ENCODE measurements at places on chromosomes 11 and 22. TPM values are rescaled to one million over a fixed set of nuclear protein-coding genes. Genes with fewer than 3 reads are reported as not detected.

DNA sequence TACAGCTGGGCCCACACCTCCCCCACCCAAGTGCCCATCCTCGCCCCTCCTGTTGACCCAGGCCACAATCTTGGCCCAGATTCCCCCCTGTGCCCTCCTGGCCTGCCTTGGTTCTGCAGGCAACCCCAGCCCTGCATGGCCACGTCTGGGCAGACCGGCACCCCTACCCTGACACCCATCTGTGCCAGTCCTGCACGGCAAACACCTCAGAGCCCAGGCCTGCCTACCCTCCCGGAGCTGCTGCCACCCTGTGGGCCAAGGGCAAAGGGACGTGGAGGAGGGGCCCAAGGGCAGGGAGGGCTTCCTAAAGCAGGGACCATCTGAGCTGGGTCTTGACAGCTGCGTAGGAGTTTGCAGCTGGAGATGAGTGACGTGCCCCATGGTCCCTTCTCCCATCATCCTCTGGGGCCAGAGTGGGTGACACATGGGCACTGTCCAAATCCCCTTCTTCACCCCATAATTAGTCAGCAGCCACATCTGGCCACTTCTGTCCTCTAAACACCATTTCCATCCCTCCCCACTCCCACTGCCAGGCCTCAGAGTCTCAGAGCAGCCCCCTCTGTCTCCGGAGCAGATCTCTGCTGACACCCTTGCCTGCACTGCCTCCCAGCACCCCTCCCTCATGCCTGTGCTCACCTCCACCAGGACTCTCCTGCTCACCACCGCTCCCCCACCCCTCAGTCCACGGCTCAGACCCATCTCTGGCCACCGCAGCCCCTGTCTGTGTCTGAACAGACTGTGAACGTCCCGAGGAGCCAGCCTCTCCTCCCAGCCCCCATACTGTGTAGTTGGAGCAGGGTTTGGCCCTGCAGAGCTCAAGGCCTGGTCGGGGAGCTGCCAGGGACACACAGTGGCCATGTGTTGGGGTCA, 35.6 kb upstream of the PPARA start:
- no peak overlapping the region for H3K4me3 ChIP-seq
- peaks cover 2% of the 10 kb centered on the region for H3K4me1 ChIP-seq
- peaks cover 22% of the 10 kb centered on the region for H3K36me3 ChIP-seq
- no peak for DNase-seq
- no peak overlapping the region for H3K27ac ChIP-seq

- H3K27ac ChIP-seq, result peak overlapping the region; percentile 38
- H3K4me1 ChIP-seq, result no peaks in the 10 kb centered on the region
- peaks cover 63% of the 10 kb centered on the region for H3K36me3 ChIP-seq
- DNase-seq, result no peak
Observed at GRCh38 chr22:29821291-29822016, 16.6 kb downstream of the ASCC2 start.

- no peaks in the 10 kb centered on the region for H3K36me3 ChIP-seq
- H3K27me3 ChIP-seq, result no peaks in the 10 kb centered on the region
- DNase-seq, result no peak
- H3K4me3 ChIP-seq, result no peak overlapping the region
Observed at GRCh38 chr11:100663996-100664395, 23.1 kb upstream of the ARHGAP42 start.

DNA sequence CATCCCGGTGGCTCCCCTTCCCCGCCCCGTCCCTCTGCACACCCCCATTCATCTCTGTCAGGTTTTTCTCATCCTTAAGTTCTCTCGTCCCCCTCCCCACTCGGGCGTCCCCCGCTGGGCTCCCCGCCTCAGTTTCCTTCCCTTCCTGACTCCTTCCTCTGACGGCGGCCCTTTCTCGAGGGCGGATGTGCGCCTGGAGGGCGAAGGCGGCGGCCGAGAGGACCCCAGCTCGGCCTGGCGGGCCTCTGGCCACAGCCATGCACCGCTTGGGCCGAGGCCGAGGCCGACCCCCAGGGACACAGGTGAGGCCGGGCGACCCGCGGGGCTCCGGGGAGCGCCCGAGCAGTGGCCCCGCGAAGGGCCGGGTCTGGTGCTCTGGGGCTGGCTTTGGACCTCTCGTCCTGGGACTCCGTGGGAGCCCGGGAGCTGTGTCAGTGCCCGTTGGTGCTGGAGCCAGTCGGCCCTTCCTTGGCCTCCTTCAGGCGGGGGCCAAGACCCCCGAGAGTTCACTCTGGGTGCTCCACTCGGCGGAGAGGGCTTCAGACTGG, 2.9 kb downstream of the PHLDB1 start:
- DNase-seq, result no peak
- no peaks in the 10 kb centered on the region for H3K36me3 ChIP-seq
- H3K4me3 ChIP-seq, result no peak overlapping the region
- H3K27me3 ChIP-seq, result peaks cover 39% of the 10 kb centered on the region
- peaks cover 26% of the 10 kb centered on the region for H3K4me1 ChIP-seq
- no peak overlapping the region for H3K27ac ChIP-seq

GRCh38 chr11:399731-400211, 5.8 kb downstream of the PKP3 start:
- H3K27me3 ChIP-seq, result peaks cover 46% of the 10 kb centered on the region
- no peak overlapping the region for H3K4me3 ChIP-seq
- no peaks in the 10 kb centered on the region for H3K36me3 ChIP-seq
- DNase-seq, result no peak

- peak; percentile 52 for DNase-seq
- no peak overlapping the region for H3K27ac ChIP-seq
- no peak overlapping the region for H3K4me3 ChIP-seq
- H3K36me3 ChIP-seq, result no peaks in the 10 kb centered on the region
- no peaks in the 10 kb centered on the region for H3K27me3 ChIP-seq
Observed at GRCh38 chr11:75867778-75868374, 52.9 kb downstream of the UVRAG start.

GRCh38 chr11:68181719-68182451, 31.2 kb downstream of the KMT5B start:
- peaks cover 25% of the 10 kb centered on the region for H3K36me3 ChIP-seq
- H3K27me3 ChIP-seq, result no peaks in the 10 kb centered on the region
- H3K27ac ChIP-seq, result no peak overlapping the region
- no peak for DNase-seq

- H3K27me3 ChIP-seq, result peaks cover 2% of the 10 kb centered on the region
- no peaks in the 10 kb centered on the region for H3K4me1 ChIP-seq
- H3K27ac ChIP-seq, result no peak overlapping the region
- H3K36me3 ChIP-seq, result no peaks in the 10 kb centered on the region
Observed at GRCh38 chr11:44671234-44671633, 55.5 kb upstream of the TSPAN18 start.

GRCh38 chr11:126791446-126791845, 209.1 kb downstream of the KIRREL3 start:
- H3K27me3 ChIP-seq, result no peaks in the 10 kb centered on the region
- no peaks in the 10 kb centered on the region for H3K36me3 ChIP-seq
- H3K4me1 ChIP-seq, result no peaks in the 10 kb centered on the region

GRCh38 chr22:44525941-44526778, 28.1 kb upstream of the RTL6 start:
- no peak overlapping the region for H3K27ac ChIP-seq
- no peak overlapping the region for H3K4me3 ChIP-seq
- DNase-seq, result no peak
- H3K36me3 ChIP-seq, result no peaks in the 10 kb centered on the region
- no peaks in the 10 kb centered on the region for H3K4me1 ChIP-seq

DNA sequence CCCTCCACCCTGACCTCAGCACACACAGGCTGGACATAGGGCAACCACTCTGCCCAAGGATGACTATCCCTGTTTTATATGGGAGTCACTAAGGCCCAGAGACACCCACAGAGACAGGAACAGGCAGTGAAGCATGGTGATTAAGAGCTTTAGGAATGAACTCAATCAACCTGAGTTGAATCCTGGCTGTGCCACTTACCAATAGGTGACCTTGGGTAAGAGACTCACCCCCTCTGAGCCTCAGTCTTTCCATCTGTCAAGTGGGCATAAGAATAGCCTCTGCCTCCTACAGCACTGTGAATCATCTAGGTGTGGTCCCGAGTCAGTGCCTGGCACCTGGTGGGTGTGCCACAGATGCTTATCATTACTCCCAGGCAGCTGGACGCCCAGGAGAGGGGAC, 6.8 kb downstream of the CRYBB1 start:
- DNase-seq, result no peak
- H3K27ac ChIP-seq, result no peak overlapping the region

- DNase-seq, result no peak
- H3K27me3 ChIP-seq, result no peaks in the 10 kb centered on the region
- no peak overlapping the region for H3K4me3 ChIP-seq
- no peaks in the 10 kb centered on the region for H3K36me3 ChIP-seq
Observed at GRCh38 chr11:116822575-116822974, 529 bp downstream of the APOA4 start.

GRCh38 chr11:27965559-27965958, 142.4 kb downstream of the KIF18A start:
- no peaks in the 10 kb centered on the region for H3K36me3 ChIP-seq
- no peak for DNase-seq
- H3K4me3 ChIP-seq, result no peak overlapping the region
- no peaks in the 10 kb centered on the region for H3K4me1 ChIP-seq

DNA sequence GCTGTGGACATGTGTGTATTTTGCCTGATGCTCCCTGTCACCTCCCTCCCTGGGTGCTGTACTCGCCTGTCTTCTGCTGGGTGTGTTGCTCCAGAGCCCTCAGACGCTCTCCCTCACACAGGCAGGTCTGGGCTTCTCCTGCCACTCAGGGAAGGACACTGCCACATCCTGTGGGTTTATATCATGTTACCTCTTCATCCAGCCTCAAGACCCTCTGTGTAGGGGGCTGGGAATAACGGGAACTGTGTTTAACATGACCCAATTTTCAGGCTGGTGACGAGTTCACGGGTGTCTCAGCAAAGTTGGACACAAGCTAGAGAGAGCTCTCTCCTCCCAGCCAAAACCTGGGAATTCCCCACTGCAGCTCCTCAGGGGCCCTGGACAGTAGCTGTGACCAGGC, 24.6 kb downstream of the MYBPC3 start:
- no peak overlapping the region for H3K27ac ChIP-seq
- DNase-seq, result no peak
- H3K27me3 ChIP-seq, result no peaks in the 10 kb centered on the region
- no peak overlapping the region for H3K4me3 ChIP-seq

- no peaks in the 10 kb centered on the region for H3K36me3 ChIP-seq
- no peak for DNase-seq
- H3K27ac ChIP-seq, result peak overlapping the region; percentile 81
- H3K4me1 ChIP-seq, result peaks cover 16% of the 10 kb centered on the region
Observed at GRCh38 chr11:74749127-74749964, 697 bp downstream of the RNF169 start.

DNA sequence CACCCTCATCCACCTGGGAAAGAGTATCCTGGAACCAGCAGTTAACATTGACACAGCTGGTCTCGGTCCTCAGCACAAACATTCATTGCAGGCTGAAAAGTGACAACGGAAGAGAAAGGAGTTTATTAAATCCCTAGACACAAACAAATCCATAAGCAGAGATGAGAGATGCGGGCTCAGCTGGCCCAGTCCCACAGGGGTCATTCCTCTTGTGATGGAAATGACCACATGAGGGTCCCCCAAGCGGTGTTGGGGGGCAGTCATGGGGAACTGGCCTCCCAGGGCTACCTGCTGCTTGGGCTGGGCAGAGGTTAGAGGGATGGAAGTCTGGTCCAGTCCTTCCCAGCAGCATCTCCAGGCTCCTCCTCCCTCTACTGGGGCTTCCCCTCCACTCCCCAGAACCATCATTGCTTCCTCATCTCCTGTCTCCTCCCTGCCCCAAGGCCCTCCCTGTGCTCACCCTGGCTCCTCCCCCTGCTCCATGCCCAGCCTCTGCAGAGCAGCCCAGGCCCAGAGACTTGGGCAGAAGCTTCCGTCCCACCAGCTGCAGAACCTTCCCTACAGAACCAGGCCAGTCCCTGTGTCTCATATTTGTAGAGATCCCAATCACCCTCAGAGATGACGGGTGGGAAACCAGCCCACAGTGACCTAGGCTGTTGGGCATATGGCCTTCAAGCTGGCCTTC, 5.4 kb upstream of the IGLL5 start:
- no peak overlapping the region for H3K4me3 ChIP-seq
- H3K36me3 ChIP-seq, result no peaks in the 10 kb centered on the region
- no peak overlapping the region for H3K27ac ChIP-seq
- H3K27me3 ChIP-seq, result peaks cover 12% of the 10 kb centered on the region
- no peak for DNase-seq

- H3K4me1 ChIP-seq, result no peaks in the 10 kb centered on the region
- DNase-seq, result no peak
- H3K4me3 ChIP-seq, result no peak overlapping the region
- no peaks in the 10 kb centered on the region for H3K27me3 ChIP-seq
- H3K36me3 ChIP-seq, result no peaks in the 10 kb centered on the region
Observed at GRCh38 chr11:36326524-36327419, 30.7 kb downstream of the PRR5L start.

DNA sequence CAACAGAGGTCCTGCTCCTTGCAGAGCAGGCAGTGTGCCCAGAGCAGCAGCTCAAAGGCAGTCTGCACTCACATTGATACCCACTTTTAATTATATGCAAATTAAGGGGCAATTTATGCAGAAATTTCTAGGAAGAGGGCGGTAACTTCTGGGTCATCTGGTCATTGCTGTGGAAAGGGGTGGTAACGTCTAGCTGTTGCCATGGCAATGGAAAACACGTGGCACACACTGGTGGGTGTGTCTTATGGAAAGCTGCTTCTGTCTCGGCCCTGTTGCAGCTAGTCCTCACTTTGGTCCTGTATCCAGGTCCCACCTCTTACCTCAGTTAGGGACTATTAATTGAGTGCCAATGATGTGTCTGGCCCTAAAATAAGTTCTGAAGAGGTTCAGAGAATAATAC, 36.8 kb downstream of the BARX2 start:
- no peaks in the 10 kb centered on the region for H3K4me1 ChIP-seq
- DNase-seq, result no peak
- H3K27ac ChIP-seq, result no peak overlapping the region
- H3K36me3 ChIP-seq, result no peaks in the 10 kb centered on the region

- peaks cover 7% of the 10 kb centered on the region for H3K27me3 ChIP-seq
- H3K4me3 ChIP-seq, result no peak overlapping the region
Observed at GRCh38 chr11:69429716-69430491, 51.6 kb upstream of the LINC01488 start.

GRCh38 chr22:47762141-47762540, 999.7 kb downstream of the TBC1D22A start:
- no peaks in the 10 kb centered on the region for H3K36me3 ChIP-seq
- H3K4me3 ChIP-seq, result no peak overlapping the region
- H3K4me1 ChIP-seq, result no peaks in the 10 kb centered on the region
- no peak for DNase-seq

GRCh38 chr11:773830-774229, 3.5 kb downstream of the GATD1 start:
- peaks cover 17% of the 10 kb centered on the region for H3K4me1 ChIP-seq
- no peak overlapping the region for H3K27ac ChIP-seq
- no peak for DNase-seq

GRCh38 chr11:133343951-133344350, 188.3 kb downstream of the OPCML start:
- no peaks in the 10 kb centered on the region for H3K4me1 ChIP-seq
- no peak overlapping the region for H3K27ac ChIP-seq
- H3K4me3 ChIP-seq, result no peak overlapping the region
- no peak for DNase-seq
- no peaks in the 10 kb centered on the region for H3K36me3 ChIP-seq

MPZL2 gene
- 18.1 TPM for total RNA-seq

ATP6V1E1 gene
- total RNA-seq, result 121 TPM

PANX3 gene
- total RNA-seq, result not detected

CRYBB3 gene
- total RNA-seq, result 0.09 TPM

ALG9 gene
- total RNA-seq, result 22.7 TPM

OR8D1 gene
- total RNA-seq, result not detected

IGLL1 gene
- 78.6 TPM for total RNA-seq

APOL6 gene
- total RNA-seq, result 19.8 TPM

OR52K1 gene
- under 0.01 TPM for total RNA-seq

CABP4 gene
- total RNA-seq, result 0.52 TPM

SCO2 gene
- 3.5 TPM for total RNA-seq

TRIM29 gene
- total RNA-seq, result 19.4 TPM

RFPL3 gene
- not detected for total RNA-seq

TUB gene
- total RNA-seq, result 2.5 TPM

TEAD1 gene
- 5.4 TPM for total RNA-seq
